Immature natural killer cell (primary cell): ENCODE measurements at places on chromosomes 1 and 21.
A peak's percentile ranks its signal among the peaks of the same experiment; 100 is the strongest.

GRCh38 chr1:63935143-63935542, 161.3 kb downstream of the ROR1 start:
- DNase-seq, result no peak

GRCh38 chr1:92536980-92537884, 50.5 kb upstream of the GFI1 start:
- peak; percentile 11 for DNase-seq

- peak; percentile 11 for DNase-seq
Measured at GRCh38 chr1:43975249-43975961, 645 bp downstream of the ATP6V0B start.

GRCh38 chr1:98045767-98046641, 125.2 kb upstream of the DPYD start:
- no peak for DNase-seq

DNA sequence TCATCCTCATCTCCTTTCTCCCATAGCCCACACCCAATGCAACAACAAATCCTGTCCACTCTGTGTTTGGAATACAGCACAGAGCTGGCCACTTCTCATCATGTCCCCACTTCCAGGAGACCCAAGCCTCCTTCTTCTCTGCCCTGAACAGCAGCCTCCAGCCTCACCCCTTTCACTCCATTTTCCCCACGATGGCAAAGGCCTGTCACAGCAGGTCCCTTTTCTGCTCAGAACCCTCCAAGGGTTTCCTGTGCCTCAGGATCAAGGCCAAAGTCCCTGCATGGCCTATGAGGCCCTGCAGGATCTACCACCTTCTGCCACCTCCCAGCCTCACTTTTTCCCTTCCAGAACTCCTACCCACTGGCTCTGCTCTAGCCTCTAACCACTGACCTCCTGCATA, 78.5 kb downstream of the CSMD2 start:
- no peak for DNase-seq

DNA sequence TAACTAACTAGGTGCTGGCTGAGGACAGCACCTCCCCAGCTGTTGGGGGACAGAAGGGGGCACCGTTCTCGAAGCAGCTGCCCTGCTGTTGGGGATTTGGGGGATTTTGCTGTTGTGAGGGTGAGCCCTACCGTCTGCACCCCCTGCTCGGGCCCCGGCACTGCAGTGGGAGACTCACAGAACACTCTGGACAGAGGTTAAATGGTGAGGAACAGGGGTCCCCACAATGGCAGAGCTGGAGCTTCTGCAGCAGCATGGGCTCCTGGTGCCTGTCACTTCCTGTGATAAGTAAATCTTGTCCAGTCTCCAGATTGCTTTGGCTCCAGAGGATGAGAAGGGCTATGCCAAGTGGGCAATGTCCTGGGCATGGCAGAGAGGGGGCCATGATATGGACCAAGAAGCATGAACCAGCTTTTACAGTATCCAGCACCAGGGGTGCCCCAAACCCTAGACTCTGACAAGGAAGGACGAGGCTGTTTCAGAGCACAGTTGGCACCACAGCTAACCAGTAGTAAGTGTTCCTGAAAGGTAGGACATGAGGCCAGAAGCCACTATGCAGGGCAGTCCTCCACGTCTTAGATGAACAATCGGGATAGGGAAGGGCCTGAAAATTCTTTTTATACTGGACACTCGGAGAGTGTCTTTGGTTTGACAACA, 365.1 kb upstream of the VAMP3 start:
- no peak for DNase-seq

GRCh38 chr1:23561076-23561812, 1.9 kb upstream of the ID3 start:
- DNase-seq, result no peak

DNA sequence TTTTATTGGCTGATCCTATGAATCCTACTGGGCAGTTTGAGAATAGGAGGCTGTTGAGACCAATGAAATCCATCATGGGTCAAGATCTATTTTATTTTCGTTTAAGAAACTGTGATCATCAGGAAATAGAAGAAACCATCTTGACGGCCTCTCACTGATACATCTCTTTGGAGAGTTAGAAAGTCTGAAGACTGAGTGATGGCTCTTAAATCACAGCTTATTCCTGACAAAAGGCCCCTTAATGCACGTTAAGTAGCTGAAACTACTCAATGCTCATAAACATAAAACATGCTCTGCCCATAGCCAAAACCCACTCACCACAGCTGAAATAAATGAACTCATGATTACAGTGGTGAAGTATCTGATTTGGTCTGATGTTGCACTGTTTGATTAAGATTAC, 784.5 kb upstream of the NEGR1 start:
- no peak for DNase-seq

- DNase-seq, result no peak
Measured at GRCh38 chr1:207923561-207923960, 12.6 kb upstream of the CD34 start.

- no peak for DNase-seq
Measured at GRCh38 chr1:26493267-26493666, 21.0 kb downstream of the HMGN2 start.

- no peak for DNase-seq
Measured at GRCh38 chr1:7410156-7410555, 360.9 kb upstream of the VAMP3 start.

- no peak for DNase-seq
Measured at GRCh38 chr1:64077281-64077940, 126.0 kb upstream of the UBE2U start.

GRCh38 chr21:26405735-26406361, 167.2 kb downstream of the CYYR1 start:
- DNase-seq, result peak; percentile 35

- no peak for DNase-seq
Measured at GRCh38 chr1:78980511-78980910, 26.0 kb downstream of the ADGRL4 start.

GRCh38 chr1:57376041-57376440, 47.8 kb downstream of the DAB1 start:
- no peak for DNase-seq

DNA sequence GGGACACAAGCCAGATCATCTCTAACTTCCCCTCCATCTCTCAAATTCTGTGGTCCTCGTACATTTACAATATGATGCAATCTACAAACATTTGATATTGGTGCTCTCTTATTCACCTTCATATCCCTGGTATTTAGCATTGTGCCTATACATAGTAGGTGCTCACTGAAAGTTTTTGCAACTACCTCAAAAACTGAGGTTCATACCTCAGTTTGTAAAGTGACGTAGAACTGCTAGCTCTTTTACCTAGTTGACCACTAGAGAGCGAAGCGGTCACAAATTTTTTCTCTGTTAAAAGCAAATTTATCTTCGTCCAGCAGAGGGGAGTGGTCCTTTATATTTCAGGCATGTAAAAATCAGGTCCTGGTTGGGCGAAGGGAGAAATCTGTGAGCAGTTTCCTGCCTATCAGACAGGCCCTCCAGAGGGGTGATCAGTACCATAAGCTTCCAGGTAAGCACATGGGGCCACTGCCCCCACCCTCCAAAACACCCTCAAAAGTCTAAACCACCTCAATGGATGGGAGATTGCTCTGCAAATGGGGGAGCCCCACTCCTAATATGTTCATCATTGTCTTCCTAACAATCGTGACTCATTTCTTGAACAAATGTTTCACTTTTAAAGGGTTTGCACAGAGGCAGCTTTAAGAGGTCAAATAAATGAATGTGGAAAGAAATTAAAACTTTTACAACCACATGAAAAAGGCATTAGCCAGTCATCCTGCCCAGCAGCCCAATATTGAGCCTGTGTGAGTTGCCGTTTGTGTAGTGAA, 10.6 kb upstream of the HLCS start:
- DNase-seq, result peak; percentile 57

- DNase-seq, result no peak
Measured at GRCh38 chr1:184595596-184595995, 159.1 kb downstream of the EDEM3 start.

DNA sequence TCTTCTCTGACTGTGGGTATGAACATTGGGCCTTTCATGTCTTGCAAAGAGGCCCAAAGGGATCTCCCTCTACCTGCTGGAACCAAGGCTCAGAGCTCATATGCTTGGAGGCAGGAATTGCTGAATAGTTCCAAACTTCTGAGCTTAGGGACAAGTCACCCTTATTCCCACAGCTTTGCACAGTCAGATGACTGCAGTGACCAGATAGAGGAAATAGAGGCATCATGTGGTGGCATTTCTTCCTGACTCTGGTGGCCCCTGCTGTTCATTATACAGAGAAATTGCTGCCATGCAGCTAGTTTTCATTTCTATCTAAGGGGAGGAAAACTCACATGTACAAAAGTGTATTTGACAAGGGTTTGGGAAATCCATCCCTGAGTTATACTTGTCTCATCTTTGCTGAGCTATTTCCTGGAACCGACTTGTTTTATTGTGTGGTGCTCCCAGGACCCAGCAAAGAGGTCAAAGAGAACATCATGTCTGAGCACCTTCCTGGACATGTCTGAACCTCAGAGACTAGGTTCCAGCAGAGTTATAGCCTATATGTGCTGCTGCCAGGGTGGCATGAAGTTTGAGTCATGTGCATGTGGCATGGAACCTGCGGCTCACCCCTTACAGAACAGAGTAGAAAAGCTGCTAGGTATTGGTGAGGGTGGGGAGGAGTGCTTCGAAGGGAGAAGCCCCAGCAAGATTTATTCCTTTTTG, 131.2 kb downstream of the PIK3R3 start:
- no peak for DNase-seq

DNA sequence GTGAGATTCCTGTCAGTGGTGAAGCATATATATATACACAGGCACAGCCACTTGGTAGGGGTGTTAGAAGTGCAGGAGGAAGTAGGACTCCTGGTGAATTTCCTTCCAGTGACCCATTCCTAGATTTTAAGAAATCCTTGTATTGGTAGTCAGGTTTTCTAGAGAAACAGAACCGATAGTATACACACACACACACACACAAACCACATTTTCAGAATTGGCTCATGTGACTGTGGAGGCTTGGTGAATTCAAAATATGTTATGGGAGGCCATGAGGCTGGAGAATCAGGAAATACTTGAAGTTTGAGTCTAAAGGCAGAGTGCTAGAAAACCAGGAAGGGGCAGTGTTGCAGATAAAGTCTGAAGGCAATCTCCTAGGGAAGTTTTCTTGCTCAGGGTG, 114.2 kb downstream of the FCRL5 start:
- DNase-seq, result no peak

DNA sequence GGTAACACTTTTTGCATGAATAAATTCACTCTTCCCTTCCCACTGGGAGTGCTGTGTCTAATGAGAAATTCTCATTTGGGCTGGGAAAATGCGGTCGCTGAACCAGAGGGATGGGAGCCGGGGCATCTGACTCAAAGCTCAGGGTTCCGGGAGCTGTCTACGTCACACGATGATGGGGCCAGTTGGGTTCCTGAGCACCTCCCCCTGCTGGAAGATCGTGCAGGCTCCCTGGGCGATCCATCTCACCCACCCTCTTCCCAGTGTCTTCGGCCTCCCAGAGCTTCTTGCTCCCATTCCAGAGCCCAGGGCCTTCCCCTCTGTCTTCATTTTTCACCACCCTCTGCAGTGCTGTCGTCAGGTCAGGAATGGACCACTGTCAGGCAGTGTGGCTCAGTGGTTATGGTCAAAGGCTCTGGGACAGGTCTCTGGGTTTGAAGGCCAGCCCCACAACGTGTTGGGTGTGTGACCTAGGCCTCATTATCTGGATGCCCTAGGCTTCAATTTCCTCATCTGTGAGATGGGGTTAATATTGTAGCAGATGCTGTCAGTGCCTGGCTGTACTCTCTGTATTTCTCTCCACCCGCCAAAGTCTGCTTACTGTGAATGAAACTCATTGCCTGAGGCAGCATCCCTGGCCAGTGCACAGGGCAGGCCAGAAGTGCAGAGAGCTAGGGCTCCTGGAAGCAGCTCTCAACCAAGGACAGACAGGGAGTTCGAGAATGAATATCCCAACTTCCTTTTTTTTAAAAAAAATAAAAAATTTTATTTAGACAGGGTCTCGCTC, 31.8 kb downstream of the IGSF21 start:
- DNase-seq, result no peak

DNA sequence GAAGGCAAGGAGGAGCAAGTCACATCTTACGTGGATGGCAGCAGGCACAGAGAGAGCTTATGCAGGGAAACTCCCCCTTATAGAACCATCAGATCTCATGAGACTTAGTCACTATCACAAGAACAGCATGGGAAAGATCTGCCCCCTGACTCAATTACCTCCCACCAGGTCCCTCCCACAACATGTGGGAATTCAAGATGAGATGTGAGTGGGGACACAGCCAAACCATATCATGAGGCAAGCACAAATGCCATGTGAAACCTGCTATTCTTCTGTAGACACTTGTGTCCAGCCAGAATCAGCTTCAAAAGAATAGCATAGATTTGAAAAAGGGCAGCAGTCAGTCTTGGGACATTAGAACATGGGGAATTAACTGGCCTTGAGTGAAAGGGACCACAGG, 32.2 kb upstream of the UBE2U start:
- no peak for DNase-seq

GRCh38 chr1:200040481-200041138, 13.1 kb downstream of the NR5A2 start:
- no peak for DNase-seq
